ENCODE measurements at places on chromosomes 6 and 20.

GRCh38 chr6:125831659-125832058 is 40.9 kb downstream of the NCOA7 start:
- no peak for DNase-seq

DNA sequence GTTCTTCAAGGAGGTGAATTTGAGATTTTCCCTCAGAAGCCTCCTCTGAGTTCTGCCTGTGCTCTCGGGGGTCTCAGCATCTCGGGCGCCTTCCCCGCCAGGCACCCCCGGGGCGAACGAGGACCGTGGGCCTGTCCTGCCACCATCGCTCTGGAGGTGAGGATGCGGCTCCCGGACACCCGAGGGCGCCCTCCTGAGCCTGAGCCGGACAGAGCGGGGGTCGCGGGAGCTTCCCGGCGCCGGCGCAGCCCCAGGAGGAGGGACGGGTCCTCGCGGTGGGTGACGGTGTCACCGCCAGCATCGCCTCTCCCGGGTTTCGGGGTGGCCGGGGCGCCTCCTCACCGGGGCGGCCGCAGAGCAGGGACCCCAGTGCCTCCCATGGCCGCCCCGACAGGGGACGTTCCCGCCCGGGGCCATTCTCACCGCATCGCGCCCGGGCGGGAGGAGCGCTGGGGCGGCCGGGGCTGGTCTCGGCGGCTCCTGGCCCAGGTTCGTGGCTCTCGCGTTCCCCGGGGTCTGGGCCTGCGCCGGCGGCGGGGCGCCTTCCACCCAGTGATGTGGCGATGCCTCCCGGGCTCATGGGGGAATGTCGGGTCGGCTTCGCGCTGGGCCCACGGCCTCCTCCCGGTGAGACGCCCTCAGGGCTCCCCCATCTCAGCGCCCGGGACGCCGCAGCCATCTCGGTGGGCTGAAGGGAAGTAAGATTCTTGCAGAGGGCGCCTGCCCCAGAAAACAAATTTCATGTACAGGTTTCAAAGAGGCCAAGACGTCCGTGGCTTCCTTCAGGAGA is 210.5 kb downstream of the ERMARD start:
- no peak for DNase-seq

DNA sequence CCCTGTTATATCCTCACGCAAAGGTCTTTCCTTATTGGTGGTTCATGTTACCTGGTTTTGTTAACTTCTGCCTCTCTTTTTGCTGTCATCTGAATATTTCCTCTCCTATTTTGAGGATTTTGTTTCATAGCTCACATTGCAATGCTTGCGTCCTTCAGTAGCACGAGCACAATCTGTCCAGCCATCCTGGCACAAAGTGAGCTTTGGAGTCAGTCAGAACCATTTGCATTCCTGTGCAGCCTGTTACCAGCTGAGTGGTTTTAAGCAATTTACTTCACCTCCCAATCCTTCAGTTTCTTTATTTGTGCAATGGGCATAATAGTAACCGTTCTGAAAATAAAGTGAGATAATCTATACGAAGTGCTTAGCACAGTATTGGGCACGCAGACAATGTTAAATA is 42.7 kb downstream of the AKAP7 start:
- DNase-seq, result no peak

- no peak for DNase-seq
Observed at GRCh38 chr6:90907931-90908655, 321.2 kb upstream of the MAP3K7 start.

DNA sequence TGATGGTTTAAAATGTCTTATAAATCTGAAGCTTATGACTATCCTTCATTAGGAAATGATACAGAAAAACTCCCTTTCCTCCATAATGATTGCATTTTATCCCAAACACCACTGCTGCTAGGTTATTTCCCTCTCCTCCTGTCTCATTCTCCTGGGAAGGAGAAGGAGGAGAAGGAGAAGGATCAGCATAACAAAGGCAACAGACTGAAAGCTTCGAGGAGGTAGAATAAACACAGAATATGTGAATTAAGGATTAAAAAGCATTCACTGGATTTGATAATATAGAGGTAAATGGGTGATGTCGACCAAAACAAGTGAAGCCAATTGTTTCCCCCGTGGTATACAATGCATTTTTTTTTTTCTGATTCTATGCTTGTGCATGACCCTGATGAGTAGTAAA is 82.0 kb downstream of the WASF1 start:
- no peak for DNase-seq

GRCh38 chr6:108654465-108655106 is 93.9 kb downstream of the FOXO3 start:
- no peak for DNase-seq

- DNase-seq, result peak; percentile 99
Observed at GRCh38 chr6:31737991-31738979, 1.5 kb upstream of the MSH5 start.

DNA sequence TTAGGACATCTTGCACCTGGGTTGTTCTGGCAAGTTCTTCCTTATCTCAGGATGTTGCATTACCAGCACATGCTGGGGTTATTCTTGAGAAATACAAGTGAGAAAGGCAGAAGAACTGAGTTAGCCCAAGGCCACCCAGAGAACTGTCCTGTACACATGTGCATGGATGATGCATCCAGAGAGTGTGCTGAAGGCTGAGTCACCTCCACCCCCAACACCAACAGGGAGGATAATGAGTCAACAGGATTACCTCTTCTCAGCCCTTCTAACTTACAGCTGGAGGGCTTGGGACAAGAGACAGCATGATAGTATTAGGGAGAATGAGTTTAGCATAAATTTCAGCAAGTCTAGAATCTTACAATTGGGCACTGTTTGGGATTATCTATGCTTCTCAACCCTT is 8.5 kb downstream of the SCGN start:
- peak; percentile 70 for DNase-seq

DNA sequence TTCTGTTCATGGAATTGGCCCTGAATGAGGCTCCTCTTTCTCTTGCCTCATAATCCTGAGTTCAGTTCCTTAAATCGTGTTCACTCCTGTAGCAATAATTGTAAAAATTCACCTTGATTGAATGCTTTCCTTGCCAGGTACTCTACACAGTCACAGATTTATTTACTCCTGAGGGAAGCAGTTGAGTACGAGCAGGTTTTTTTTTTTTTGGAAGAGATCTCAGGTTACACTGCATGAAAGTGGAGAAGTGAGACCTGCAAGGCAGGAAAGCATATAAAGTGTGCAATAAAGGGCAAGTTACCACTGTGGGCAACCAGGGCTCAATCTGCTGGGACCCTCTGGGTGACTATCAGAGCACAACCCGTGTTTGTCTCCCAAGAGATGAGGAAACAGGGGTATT is 93.0 kb upstream of the DOK5 start:
- peak; percentile 37 for DNase-seq

- DNase-seq, result no peak
Observed at GRCh38 chr20:19937651-19938420, 79.3 kb upstream of the NAA20 start.

DNA sequence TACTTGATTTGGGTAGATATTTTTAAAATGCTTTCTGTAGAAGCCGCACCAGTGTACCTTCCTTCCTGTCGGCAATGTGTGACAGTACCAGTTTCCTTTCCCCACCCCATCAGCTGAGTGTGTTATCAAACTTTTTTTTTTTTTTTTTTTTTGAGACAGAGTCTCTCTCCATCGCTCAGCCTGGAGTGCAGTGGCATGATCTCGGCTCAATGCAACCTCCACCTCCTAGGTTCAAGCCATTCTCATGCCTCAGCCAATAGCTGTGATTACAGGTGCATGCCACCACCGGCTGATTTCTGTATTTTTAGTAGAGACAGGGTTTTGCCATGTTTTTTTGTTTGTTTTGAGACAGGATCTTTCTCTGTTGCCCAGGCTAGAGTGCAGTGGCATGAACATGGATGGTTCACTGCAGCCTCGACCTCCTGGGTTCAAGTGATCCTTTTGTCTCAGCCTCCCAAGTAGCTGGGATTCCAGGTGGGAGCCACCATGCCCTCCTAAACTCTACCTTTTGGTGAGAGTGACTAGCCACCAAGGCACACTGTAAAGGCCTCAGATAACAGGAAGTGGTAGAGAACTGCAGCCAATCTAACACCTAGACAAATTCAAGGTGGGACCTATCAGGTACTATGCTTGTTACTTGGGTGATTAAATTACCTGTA is 26.5 kb upstream of the ZBTB22 start:
- DNase-seq, result no peak

DNA sequence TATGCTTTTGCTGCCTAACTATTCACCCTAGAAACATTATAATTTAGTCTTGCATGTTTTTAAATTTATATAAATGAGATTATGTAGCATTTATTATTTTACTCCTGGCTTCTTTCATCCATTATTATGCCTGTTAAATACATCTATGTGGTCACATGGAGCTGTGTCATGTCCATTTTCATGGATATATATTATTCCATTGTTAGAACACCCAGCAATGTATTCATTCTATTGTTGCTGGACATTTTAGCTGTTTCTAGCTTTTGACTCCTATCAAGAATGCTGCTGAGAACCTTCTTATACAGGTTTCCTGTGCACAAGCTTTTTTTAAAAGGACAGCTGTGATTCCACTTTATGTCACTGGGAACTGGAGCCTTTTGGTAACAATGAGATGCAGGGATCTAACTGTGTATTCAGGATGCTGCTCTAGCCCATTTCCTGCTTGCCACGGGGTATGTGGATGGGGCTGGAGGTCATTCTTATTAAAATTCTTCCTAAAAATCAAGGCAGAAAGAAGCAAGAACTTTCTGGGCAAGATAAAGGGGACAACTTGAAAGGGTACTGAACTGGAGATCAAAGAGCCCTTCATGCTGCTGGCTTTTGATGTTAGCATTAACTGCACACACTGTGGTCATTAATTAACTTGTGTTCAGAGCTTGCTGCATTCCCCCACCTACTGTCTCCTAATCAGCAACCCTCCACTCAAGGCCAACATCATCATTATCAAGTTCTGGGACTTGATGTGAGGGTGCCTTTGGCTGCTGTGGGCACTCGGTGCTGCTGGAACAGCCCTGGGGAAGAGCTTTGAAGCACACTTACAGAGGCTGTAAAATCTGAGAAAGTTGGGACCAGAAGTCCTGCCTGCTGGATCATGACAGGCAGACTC is 96.6 kb upstream of the AKIRIN2 start:
- no peak for DNase-seq

GRCh38 chr6:146910611-146911010 is 293.6 kb upstream of the STXBP5 start:
- DNase-seq, result no peak

GRCh38 chr6:131917763-131918649 is 33.2 kb downstream of the CCN2 start:
- no peak for DNase-seq

- DNase-seq, result no peak
Observed at GRCh38 chr6:139644821-139645220, 270.4 kb upstream of the CITED2 start.

- DNase-seq, result no peak
Observed at GRCh38 chr6:108841377-108841855, 6.8 kb upstream of the ARMC2 start.

DNA sequence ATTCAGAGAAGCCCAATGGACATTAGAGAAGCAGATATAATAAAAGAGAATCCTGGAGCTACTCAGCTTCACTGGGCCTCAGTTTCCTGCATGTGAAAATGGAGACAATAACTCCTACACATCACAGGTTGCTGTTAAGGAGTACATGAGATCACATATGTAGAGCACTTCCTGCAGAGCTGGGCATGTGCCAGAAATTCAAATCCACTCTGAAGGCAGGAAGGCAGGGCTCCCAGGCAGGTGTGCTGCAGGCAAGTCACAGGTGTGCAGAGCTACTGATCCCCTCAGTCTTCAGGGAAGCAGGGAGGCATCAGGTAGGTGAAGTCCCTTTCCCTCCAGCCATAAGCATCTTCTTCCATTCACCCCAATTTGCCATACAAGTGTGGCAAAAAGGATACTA is 48.0 kb downstream of the DST start:
- DNase-seq, result peak; percentile 98

- DNase-seq, result peak; percentile 16
Observed at GRCh38 chr20:53829724-53830521, 236.3 kb upstream of the ZNF217 start.

- no peak for DNase-seq
Observed at GRCh38 chr6:97246842-97247241, 36.2 kb downstream of the MMS22L start.

DNA sequence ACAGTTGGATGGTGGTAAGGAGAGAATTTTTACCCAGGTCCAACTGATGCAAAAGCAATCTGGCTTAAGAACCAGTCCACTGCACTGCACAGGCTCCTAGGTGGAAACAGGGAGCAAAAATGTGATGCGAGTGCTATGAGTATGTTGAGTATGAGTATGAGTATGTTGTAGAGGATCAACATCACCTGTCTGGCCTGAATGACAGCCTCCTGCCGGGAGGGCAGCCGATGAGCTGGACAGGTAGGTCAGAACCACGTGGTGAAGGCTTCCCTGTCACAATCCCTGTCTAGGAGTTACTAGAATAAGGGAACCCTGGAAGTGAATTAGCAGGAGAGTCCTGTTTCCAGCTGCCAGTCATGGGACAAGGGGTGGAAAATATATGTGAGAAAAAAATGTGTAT is 44.3 kb upstream of the SNX9 start:
- no peak for DNase-seq

- no peak for DNase-seq
Observed at GRCh38 chr6:14058735-14059134, 58.8 kb upstream of the CD83 start.

DNA sequence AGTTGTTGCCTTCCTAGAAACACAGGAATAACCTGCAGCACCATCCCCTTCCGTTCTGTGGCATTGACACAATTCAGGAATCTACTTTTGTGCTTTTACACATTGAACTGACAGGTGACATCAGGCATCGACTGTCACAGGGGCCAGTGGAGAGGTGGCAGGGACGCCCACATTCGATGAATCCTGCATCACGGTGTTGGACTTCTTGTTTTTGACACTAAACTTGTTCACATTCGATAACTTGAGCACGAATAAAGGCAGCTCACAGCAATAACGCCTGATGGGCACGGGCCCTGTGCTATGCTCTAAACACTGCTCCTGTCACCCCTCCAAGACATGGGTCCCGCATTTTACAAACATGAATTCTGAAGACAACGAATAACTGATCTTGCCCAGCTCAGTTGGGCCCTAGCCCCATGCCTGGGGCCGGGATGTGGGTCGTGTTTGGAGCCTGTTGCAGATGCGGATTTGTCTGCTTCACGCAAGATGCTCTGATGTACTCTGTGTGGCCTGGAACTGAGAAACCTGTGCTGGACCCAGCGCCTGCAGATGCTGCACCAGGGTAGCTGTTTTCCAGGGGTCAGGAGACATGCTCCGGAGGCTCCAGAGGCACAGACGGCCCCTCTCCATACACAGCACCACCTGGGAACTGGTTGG is 75.7 kb downstream of the TTLL2 start:
- no peak for DNase-seq
